ENCODE measurements at places on chromosomes 16 and 17.

DNA sequence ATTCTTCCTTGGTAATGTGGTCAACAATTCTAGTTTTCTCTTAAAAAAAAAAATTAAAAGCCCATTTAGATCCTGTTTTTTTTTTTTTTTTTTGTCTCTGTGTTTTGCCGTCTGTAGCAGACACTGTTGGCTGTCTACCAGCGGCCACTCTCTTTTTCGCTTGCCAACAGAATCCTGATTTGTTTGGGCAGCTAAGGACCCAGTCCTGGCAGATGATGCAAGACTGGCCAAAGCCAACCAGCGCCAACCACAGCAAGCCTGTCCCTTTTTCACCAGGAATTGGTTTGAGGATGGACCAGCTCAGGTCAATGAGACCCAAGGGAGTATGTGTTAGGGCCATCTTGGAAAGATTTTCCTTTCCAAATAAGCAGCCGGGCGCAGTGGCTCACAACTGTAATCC, 28.2 kb downstream of the ST3GAL2 start:
- DNase-seq: no peak

DNA sequence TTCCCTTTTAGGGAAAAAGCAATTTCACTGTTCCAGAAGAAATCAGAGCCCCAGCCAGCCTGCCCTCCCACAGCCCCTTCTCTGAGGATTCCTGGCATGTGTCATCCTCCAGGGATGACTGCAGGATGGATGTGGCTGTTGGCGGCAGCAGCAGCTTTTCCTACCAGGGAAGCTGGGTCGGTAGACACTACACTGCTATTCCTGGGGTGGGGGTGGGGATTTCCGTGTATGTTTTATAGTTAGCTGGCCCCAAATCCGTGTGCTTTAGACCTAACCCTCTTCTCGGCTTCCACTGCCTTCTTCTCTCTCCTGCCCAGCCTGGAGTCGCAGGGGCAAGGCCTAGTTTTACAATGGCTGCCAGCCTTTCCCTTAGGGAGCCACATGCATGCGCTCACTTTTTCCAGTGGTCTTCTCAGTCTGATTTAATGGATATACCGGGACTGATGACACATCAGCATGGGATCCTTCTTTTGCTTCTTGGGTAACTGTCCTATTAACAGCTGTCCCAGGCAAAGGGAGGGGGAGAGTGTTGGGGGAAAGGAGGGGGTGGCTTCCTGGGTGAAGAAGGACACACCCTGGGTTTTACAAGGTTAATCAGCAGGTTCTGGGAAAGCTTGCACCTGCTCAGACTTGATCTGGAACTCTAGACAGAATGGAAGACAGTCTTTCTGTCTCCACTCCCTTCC, 2.7 kb upstream of the NFE2L1 start:
- no peak for DNase-seq

GRCh38 chr17:11610999-11611566, 12.8 kb downstream of the DNAH9 start:
- DNase-seq: no peak

- peak; percentile 13 for DNase-seq
Observed at GRCh38 chr17:69473841-69474831, 59.6 kb downstream of the MAP2K6 start.

DNA sequence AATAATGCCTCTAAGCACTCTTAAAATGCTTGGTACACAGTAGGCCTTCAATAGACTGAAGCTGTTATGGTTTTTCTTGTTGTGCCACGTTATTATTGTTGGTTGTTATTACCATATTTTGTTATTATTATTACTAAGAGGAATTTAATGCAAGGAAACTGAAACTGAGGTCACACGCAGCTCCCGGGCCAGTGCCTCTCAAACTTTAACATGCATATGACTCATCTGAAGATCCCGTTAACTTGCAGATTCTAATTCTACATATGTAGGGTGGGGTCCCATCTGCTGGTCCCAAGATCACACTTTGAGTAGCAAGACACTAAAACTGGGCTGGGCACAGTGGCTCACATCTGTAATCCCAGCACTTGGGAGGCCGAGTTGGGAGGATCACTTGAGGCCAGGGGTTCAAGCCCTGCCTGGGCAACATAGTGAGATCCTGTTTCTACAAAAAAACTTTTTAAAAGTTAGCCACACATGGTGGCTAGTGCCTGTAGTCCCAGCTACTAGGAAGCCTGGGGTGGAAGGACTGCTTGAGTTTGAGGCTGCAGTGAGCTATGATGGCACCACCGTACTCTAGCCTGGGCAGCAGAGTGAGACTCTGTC, 888 bp downstream of the ACSM5 start:
- peak; percentile 91 for DNase-seq

DNA sequence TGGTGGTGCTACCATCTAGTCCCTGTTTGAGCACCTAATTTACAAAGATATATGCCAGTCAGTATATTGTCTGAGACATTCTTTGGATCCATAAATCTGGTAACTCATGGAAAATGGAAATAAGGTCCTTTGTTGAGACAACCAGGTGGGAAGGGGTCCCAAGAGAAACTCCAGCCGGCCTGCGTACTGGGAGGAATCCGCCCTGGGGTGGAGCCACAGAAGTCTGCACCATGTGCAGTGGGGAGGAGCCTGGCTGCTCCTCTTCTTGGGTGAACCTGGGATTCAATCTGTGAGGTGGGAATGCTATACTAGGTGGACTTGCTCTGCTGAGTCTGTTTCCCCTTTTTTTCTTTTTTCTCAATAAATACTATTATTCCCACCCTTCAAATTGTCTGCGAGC, 339.2 kb upstream of the TNRC6C start:
- no peak for DNase-seq
